ENCODE measurements at places on chromosomes 7 and 10.

DNA sequence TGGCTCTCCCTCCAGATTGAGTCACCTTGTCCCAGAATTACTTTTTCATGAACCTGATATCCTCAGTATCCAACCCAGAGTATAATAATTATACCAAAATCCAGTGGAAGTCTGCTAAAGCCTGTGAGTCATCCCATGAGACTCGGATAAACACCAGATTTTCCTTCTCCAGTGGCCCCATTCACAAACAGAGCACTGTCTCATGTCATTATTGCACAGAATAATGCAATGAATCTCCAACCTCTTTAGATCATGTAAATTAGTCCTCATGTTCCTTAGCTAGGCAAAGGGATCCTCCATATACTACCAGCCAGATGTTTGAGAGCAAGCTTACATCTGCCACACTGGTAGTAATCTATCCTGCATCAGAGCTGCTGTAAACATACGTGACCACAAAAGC is 89.0 kb downstream of the AMPH start:
- DNase-seq: no peak

GRCh38 chr7:69208848-69209247 is 389.4 kb upstream of the AUTS2 start:
- DNase-seq: no peak

- peak; percentile 90 for DNase-seq
Measured at GRCh38 chr10:44386546-44387052, 1.7 kb upstream of the CXCL12 start.

- DNase-seq: no peak
Measured at GRCh38 chr7:80967917-80968297, 49.1 kb upstream of the SEMA3C start.

GRCh38 chr10:70905071-70906021 is 17.0 kb upstream of the PCBD1 start:
- DNase-seq: no peak

- no peak for DNase-seq
Measured at GRCh38 chr10:127414024-127414423, 135.1 kb upstream of the NPS start.

GRCh38 chr10:81920213-81920829 is 45.3 kb downstream of the NRG3 start:
- DNase-seq: no peak

DNA sequence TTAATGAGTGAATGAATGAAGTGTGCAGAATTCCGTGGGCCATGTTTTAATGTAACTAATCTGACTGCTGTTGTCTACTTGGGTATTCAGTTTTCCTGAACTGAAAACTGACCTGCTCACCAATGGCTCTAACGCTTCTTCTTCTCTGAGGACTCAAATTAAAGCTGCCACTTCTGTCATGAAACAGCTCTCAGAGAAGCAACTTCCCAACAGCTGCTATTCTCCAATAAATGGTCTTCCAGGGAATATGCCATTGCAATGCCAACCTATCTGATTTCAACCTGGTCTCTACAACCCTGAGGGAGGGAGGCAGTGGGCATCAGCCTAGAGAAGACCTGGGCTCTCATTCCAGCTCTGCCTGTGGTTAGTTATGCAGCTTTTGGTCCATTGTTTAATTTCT is 69.4 kb downstream of the FRMD4A start:
- no peak for DNase-seq

GRCh38 chr10:105328503-105329133 is 687.5 kb downstream of the SORCS3 start:
- no peak for DNase-seq

GRCh38 chr10:10755490-10755889 is 262.2 kb upstream of the CELF2 start:
- no peak for DNase-seq

GRCh38 chr10:36739884-36740445 is 385.4 kb upstream of the ANKRD30A start:
- no peak for DNase-seq

GRCh38 chr10:76149182-76149581 is 717.8 kb downstream of the LRMDA start:
- no peak for DNase-seq

DNA sequence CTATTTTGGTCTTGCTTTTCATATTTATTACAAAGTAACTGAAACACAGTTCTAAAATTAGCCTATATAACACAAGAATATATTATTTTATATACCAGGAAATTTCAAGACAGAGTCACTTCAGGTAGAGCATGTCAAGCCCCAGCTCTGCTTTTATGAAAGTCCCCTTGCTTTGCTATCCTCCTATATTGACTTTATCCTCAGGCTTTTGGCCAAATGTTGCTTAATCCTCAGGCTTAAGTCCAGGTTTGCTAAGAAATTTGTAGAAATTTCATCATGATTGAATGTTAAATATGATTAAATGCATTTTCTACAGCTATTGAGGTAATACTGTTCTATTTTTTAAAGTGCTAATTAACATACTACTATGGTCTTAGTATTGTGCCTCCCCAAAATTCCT is 227.6 kb downstream of the FZD1 start:
- DNase-seq: no peak

DNA sequence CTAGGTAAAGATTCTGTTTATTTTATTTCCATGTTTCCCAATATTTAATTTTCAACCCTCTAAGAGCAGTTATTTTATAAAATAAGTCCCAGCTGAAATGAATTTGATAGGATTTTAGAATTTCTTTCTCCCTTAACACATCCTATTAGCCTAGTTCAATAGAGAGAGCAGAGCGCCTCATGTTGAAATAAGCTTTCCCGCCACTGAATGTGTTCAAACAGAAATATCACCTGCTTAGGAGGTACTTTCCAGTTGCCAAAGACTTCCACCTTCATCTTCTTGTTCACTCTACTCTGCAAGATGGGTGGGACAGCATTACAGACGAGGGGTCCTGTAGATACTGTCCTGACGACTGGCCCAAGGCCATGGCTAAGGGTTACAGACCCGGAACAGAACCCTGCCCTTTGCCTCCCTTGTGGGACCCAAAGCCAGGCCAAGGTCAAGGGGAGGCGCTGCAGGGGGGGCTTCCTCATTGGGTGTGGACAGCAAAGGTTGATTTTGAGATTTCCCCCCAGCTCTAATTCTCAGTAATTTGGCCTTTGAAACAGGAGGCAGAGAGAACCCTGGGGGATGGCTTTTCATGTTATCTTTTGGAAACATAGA is 62.0 kb downstream of the PARP12 start:
- DNase-seq: no peak

GRCh38 chr7:70456719-70457118 is 675.2 kb upstream of the GALNT17 start:
- DNase-seq: peak; percentile 63

GRCh38 chr10:3867454-3868270 is 82.7 kb upstream of the KLF6 start:
- DNase-seq: no peak

DNA sequence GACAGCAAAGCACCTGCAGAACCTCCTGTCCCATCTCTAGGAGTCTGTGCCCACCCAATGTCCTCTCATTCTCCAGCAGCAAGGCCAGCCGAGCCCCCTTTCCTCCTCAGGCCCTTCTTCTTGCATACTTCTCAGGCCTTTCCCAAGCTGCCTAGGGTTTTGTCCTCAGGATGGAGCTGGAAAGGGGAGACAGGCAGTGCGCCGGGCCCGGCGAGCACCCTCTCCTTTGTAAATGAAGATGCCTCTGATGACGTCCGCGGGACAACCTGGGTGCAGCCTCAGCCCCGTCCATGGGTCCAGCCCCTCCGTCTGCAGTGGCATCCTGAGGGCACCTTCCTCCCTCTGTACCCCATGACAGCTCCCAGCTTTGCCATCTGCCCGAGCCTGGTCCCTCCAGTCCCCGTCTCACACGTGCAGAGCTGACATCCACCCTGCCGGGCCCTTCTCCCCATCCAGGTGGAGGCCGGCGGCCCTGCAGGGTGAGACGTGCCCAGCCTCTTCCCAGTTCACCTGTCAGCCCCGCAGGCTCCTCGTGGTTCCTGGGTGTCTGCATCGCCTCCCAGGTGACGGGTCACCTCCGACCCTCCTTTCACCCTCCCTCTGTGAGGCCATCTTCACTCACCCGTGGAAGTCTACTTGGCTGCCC is 36.4 kb downstream of the JAKMIP3 start:
- peak; percentile 56 for DNase-seq

DNA sequence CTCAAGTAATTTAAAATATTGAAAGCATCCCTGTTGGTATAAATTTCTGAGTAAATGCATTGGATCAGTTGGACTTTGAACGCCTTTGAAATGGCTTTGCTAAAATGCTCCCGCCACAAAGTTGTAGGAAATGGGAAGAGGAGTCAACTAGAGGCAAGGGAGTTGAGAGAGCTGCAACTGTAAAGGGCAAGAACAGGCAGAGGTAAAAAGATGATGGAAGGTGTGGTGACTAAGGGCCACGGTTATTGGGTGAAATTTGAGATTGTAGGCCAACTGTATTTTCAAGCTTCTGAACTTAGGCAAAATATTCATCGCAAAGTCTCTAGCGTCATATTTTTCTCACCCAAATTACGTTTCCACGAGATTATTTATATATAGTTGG is 595 bp upstream of the SUMF2 start:
- DNase-seq: no peak

GRCh38 chr10:7886056-7886455 is 67.8 kb downstream of the TAF3 start:
- DNase-seq: no peak

DNA sequence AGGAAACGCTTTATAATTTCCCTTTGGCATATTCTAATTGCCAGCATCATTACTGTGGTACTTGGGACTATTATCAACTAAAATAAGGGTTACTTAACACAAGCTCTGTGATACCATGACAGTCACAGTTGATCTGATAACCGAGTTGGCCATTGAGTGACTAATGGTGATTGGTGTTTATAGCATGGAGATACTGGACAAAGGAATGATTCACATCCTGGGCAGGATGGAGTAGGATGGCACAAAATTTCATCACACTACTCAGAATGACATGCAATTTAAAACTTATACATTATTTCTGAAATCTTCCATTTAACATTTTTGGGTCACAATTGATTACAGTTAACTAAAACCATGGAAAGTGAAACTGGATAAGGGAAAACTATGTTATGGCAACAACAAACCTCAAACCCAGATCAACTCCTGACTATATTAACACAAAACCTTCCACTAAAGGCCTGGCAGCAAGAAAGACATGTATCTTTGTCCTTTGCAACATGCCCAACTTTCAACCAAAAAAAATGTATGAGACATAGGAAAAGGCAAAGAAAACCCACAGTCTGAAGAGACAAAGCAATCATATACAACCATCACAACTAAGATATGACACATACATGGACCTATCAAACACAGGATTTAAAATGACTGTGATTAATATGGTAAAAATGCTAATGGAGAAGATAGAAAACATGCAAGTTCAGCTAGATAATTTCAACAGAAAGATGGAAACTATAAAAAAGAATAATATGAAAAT is 208.5 kb upstream of the NRP1 start:
- no peak for DNase-seq

DNA sequence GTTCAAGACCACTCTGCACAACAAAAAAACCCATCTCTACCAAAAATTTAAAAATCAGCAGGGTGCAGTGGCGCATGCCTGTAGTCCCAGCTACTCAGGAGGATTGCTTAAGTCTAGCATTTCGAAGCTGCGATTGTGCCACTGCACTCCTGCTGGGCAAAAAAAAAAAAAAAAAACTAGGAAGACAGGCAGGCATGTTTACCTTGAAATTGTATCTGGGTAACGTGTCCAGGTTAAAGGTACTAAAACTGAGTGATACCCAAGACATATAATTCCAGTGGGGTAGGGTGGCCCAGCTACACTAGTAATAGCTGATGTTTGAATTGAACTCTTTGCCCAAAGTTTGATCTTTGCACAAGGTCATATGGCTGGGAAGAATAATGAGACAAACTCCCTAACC is 16.2 kb downstream of the GHITM start:
- DNase-seq: no peak

- no peak for DNase-seq
Measured at GRCh38 chr10:67921065-67921464, 36.6 kb downstream of the SIRT1 start.

DNA sequence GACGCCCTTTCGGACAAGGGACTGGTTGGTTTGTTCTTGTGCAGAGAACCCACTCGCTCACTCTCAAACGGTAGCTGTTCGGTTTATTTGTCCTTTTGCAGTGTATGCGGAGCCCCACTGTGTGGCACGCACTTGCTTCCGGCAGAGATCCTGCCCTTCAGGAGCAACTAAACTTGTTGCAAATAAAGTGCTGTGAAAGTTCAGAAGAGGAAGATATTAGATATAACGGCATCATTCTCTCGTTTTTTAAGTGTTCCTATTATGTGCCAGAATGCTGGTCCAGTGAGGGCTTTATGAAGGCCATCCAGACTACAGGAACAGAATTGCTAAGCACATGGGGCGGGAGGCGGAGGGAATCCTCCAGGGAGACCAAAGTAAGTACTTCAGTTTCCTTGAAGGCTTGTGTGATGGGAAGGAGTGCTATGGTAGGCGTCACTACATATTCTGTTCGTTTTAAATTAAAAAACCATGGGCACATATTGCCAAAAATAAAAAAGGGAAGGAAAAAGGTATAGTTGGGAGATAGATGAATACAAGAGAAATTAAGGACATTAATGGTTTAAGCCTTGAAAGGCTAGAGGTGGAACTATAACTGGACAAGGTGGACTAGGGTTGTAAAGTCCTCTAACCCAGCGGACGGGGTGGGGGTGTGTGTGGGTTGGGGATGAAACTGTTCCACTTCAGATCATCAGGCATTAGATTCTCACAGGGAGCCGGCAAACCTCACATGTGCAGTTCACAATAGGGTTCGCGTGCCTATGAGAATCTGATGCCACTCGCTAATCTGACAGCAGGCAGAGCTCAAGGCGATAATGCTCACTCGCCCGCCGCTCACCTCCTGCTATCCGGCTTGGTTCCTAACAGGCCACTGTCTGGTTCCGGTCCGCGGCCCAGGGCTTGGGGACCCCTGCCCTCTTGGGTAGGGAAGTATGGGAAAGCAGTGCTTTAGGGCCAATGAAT is 704 bp upstream of the ERLIN1 start:
- peak; percentile 58 for DNase-seq

DNA sequence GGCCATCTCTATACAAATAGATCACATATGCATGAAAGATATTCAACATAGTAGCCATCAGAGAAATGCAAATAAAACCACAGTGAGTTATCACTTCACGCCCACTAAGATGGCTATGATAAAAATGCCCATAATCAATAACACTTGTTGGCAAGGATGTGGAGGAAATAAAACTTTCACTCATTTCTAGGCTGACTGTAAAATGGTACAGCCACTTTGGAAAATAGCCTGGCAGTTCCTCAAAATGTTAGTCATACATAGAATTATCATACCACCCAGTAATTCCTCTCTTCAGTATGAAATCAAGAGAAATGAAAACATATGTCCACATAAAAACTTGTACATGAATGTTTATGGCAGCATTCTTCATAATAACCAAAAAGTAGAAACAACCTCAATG is 324.9 kb downstream of the LRRTM3 start:
- DNase-seq: no peak

DNA sequence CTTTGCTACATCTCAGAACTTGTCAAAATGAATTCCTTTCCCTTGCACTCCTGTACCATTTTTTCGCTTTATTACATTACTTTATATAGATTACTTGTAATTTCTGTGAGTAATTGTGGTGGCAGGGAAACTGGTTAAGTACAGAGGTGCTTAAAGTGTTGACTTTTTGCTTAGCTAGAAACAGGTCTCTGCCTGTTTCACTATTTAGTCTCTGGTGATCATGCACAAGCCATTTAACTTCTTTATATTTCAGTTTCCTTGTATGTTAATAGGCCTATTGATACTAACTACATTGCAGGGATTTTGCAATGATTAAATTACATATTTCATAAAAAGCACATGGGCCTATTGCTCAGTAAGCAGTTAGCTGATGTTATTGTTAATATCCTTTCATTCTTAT is 233.8 kb downstream of the PRKG1 start:
- DNase-seq: no peak

GRCh38 chr10:88131511-88132139 is 268.2 kb downstream of the PTEN start:
- DNase-seq: no peak

Measured in kidney (tissue), 22 donors.